ENCODE measurements at places on chromosomes 7 and 10. TPM values are rescaled to one million over a fixed set of nuclear protein-coding genes. Genes with fewer than 3 reads are reported as not detected.
A peak's percentile ranks its signal among the peaks of the same experiment; 100 is the strongest.

Gene SEMA3D
- total RNA-seq = 0.30 TPM

Gene OR2A5
- not detected for total RNA-seq

Gene CEP55
- total RNA-seq = 0.13 TPM

Gene VSTM4
- total RNA-seq = 19.5 TPM

Gene SP4
- total RNA-seq = 8.6 TPM

Gene OR2A1
- 0.20 TPM for total RNA-seq

Gene PRKAG2
- total RNA-seq = 102 TPM

Gene SMKR1
- not detected for total RNA-seq

Gene RASSF4
- 120 TPM for total RNA-seq

GRCh38 chr7:95316588-95316987 lies 7.7 kb downstream of the PON1 start:
- no peak for DNase-seq

DNA sequence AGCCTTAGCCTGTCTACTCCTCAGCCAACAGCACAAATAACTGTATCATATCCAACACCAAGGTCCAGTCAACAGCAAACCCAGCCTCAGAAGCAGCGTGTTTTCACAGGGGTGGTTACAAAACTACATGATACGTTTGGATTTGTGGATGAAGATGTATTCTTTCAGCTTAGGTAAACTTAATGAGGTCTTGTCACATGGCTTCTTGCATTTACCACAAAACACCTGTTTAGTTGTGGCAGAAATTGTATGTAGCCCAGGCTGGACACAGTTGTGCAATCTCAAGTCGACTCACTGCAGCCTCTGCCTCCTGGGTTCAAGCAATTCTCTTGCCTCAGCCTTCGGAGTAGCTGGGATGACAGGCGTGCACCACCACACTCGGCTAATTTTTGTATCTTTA lies 21.4 kb downstream of the CCAR1 start:
- DNase-seq = no peak

GRCh38 chr7:5624386-5625365 lies 156.8 kb downstream of the RNF216 start:
- no peak for DNase-seq

DNA sequence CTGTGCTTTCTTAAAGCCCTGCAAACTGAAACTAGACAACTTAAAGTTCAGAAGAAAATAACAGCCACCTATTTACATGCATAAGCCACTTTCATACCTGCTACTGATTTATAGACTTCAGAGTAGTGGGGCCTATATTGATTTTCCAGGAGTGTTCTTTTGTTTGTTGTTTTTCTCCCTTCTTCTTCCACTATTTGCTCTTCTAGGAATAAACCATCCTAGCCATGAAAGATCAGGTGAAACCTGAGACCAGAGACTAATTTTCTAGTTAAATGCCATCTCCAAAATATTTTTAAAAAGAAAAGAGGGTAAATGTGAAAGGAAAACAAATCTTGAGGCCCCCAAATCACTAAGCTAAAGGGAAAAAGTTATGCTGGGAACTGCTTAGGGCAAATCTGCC lies 72.4 kb upstream of the C1GALT1 start:
- no peak for DNase-seq

DNA sequence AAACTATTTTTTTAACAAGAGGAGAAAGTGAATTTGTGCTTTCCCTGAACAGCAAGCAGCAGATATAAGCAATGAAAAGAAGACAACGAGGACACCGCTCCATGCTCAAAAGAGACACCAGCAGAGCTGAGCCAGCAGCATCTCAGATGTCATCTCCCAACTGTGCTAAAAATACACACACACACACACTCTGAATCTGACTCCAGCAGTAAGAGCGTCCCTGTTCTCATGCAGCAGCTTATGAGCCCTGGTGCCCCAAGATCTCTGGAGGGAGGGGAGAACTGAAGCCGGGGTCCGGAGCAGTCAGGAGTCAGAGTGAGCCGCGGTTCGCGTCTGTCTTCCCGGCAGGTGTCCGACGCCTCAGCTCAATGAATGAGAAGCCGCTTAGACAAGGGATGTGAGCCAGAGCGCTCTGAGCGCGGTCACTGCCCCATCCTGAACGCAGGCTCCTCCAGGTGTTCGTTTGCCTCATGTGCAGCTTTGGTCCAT lies 49.2 kb downstream of the SVIL start:
- no peak for DNase-seq

DNA sequence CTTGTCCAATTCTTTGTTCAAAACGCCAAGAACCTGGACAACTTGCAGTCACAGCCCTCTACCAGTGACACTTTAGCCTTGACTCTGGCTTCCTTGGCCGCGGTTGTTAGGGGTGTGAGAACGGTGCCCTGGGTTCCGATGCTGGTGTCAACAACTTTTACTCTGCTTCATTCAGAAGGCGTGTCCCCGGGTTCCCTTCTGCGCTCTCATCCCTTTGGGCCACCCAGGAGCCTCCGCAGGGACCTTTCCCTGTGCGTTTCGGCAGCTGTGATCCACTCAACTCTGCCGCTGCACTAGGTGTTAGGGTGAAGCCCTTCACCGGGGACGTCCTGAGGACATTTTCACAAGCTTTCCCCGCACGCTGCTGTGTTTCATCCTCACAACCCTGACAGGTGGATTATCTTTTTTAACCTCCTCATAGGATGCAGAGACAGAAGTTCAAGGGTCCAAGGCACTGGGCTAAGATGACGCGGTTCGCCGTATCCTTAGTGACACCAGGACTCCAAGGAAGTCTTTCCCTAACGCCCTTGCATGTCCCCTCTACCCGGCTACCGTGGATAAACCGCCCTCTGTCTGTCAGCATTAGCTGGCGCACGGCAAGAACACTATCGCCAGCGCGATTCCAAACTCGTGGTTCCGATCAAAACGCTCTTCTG lies 133.5 kb upstream of the SHH start:
- no peak for DNase-seq

DNA sequence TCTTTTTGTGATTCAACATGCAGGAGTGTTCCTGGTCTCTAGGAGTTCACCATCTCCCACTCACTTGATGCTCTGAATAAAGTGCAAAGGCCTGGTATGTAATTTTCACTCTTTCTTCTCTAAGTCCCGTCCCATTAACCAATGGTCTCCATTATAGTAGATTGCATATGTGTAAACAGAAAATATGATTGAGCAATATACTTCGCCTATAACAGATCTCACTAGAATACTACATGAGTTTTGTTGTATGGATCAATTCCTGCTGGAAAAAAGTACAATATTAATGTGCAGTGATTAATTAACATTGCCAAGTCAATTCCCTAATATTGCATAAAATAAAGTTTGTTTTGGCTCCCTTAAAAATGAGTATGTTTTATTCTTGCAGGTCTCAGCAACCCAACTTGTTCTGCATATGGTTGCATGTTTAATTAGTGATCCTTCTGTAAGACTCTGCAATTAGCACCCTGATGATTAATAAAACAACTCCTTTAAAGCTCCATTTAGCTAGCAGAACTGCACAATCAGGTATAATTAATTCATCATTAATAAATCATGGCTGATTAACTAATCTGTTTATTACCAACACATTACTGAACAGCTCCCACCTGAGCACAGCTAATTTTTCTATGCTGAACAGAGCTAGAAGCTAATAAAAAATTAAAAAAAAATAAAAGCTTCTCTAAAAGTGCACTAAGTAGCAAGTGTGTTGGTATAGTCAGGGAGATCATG lies 37.8 kb upstream of the ATOH7 start:
- no peak for DNase-seq

- DNase-seq = peak; percentile 65
Measured at GRCh38 chr10:128210215-128211063, 84.2 kb upstream of the MKI67 start.

DNA sequence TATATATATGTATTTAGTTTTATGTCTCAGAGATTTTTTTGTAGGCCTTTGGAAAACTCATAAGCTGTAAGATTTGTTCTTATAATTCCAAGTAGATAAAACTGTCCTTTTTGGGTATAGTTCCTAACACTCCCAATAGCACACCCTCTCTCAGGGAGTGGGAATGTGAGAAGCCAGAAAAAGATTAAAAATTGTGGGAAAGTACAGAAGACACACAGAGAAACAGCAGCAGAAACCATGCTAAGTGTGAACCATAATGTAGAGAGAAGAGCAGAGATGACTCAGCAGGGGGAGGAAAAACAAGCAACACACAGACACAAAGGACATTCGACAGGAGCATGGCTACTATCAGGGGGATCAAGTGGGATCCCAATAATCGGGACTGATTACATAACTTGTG lies 401.6 kb downstream of the MAGI2 start:
- DNase-seq = no peak

GRCh38 chr10:5196702-5197113 lies at the start of gene AKR1C4:
Gene AKR1C4, plus strand, starts transcription at chr10:5196837. Its CDS starts 31 bp downstream, at chr10:5196868.
- no peak for DNase-seq

DNA sequence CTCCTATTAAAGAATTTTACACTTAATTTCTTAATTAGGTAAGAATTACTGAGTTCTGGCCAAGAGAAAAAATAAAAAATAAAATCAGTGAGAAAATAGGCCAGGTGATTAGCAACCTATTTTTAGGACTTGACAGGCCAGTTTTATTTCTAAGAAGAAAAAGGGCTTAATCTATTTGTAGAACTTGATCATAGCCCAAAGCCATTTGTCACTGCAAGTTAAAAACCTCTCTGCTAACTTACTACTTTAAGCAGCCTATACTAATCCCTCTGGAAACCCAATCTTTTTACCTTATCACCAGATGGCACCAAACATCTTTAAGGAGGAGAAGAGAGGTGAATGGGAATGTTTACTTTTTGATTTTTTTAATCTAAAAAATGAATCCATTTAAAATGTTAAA lies 222.1 kb upstream of the RHOBTB1 start:
- no peak for DNase-seq

DNA sequence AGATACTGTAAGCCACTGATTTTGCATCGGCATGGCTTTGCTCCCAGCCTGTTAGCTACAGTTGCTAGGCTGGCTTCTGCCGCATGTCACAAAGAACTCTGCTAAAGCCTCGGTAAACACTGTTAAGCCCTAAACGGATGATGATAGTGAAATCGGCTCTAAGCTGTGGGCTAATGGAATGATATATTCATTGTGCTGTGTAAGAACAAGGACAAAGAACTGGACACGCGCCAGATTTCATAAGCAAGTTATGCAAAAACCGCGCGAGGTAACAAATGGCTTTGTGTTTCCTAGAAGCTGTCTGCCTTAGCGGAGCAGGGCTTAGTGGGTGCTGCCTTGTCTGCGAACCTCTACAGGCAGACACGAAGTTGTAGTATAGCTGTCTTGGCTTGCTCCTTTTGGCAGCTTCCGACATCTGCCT lies 331.3 kb upstream of the COBL start:
- no peak for DNase-seq

- no peak for DNase-seq
Measured at GRCh38 chr7:117950601-117951260, 77.5 kb upstream of the CTTNBP2 start.

DNA sequence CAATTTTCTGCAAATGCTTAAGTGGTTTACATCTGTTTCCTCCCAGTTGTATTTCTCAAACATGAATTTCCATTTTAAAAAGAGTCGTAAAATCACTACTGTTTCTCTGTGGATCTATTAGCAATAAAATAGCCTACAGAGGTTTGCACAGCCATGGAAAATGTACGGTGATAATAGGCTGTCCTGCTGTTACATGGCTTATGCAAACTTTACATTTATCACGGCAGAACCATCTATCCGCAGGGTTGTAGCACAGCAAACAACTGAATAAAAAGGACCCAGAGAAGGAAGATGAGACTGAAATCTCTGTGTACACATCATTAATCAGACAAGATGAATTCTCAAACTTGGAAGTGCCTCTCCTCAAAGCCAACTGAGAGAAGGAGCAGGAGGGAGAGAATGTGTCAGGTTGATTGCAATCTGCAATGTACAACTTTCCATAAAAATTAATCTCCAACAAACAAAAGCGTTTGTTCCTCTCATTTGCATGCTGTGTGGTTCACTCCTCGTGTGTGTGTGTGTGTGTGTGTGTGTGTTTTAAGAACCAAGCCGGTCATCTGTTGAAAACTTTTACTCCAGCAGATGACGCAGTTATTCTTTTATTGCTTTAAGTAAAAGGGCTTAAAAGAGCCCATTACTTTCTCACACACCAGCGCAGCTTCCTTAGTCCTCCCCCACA lies 279.3 kb downstream of the SKAP2 start:
- DNase-seq = no peak

GRCh38 chr7:158329014-158329610 lies 258.5 kb downstream of the PTPRN2 start:
- DNase-seq = no peak

DNA sequence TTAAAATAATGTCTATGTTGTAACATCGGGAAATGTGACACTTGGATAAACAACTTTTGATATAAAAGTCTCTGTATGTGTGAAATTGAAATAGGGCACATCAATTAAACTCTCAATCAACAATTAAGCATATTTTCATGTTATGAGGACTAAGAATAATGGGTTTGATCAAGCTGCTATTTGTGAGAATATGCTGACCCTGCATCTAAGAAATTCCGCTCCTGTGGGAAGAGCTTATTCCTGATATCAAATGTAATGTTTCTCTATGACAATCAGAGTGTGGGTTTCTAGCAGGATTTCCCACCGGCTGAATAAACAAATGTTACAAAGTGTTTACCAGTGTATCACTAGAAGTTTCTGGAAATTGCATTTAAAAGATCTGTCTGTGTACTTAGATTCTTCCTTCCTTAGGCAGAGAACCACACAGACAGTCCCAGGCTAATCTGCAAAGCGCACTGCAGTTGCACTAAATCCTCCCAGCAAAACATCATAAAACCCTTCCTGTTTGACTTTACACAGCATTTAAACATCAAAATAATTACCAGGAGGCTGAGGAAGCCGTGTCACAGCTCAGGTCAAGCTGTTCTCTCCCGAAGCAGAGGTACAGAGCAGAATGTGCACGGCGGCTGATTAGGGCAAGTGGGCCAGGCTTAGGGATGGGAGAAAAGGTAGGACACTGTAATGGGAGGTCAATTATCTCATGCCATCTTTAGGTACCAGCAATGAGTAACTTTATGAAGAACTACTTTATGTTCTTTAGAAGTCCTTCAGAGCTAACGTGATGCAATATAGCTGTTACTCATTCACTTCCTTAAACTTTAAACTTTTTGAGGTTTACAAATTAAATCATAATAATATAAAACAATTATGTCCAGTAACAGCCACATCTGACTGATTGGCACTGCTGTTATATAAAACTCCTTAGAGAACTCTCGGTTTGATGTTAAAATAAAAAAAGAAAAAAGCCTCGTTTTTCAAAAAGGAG lies 109.1 kb upstream of the CTTNBP2 start:
- DNase-seq = no peak

DNA sequence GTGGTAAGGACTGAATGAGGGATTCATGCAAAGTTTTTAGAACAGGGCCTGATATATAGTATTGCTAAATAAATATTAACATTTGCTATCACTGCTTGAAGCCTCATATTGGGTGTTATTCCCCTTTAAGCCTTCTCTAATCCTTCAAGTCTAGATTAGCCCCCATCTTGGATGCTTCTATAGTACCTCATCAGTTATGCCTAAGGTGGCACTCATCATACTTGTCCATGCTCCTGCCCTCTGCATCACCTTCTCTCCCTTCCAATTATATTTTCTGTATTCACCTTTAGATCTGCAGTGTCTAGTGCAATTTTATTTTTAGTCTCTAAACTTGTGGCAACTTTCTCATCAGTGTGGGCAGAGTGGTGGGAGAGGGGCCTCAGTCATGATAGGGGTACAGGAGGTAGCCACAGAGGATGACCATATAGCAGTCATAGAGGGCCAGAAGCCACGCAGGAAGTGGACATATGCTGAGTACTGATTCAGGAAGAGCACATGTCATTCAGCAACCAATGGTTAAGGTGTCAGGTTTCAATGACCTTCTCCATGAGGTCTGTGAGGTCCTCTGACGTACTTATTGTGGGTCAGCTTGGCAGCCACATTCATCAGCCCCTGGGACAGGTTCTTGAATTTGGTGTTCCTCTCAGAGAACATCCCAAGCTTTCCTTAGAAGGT lies 2.5 kb downstream of the ENTPD1 start:
- no peak for DNase-seq

GRCh38 chr10:132422903-132423825 lies 26.2 kb downstream of the PWWP2B start:
- DNase-seq = peak; percentile 11

All from heart right ventricle (tissue), 16 donors.